Activated naive CD4-positive, alpha-beta T cell treated with anti-CD3 and anti-CD28 coated beads for 36 hours (primary cell): ENCODE measurements at places on chromosomes 2 and 18. TPM values are rescaled to one million over a fixed set of nuclear protein-coding genes. Genes with fewer than 3 reads are reported as not detected.

The NFE2L2 gene
- total RNA-seq, result 63.8 TPM

DNA sequence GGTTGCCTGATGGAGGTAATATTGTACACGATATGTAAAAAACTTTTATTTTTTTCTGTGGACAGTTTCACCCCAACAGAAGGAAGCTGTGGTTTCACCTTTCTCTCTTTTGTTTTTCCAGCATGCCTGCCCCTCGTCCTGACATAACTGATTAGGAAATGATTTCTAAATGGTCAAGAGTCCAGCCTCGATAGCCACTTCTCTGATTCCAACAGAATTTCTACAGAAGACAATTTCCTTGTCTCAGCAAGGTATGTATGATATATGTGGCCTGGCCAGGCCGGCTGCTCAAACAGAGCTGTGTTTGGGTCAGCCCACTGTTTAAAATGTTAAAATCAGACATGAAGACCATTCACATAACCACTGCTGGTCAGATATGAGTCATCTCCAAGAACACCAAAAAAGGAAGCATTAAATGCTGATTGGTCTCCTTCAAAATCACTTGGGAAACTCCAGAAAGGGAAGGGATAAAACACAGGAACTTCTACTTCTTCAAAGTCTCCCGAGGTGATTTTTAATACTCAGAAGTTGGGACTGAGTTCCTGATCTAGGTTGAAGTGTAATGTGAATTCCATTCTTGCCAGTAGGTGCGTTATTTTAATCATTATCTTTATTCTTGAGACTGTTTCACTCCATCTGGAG, 22.3 kb downstream of the ATP8B1 start:
- no peak overlapping the region for H3K27ac ChIP-seq
- DNase-seq, result no peak
- H3K27me3 ChIP-seq, result no peaks in the 10 kb centered on the region
- H3K4me3 ChIP-seq, result no peak overlapping the region

DNA sequence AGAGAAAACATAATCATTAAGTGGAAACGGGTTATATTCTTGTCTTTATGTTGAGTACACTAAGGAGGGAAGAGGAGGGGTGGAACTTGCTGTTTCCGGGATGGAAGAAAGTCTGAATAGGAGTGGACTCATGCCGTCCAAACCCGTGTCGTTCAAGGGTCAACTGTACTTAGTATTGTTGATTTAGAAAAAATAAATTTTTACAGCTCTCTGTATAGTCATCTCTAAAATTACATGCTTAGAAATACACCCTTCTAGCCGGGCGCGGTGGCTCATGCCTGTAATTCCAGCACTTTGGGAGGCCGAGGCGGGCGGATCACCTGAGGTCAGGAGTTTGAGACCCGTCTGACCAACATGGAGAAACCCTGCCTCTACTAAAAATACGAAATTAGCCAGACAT, 29.4 kb downstream of the RIF1 start:
- no peak overlapping the region for H3K27ac ChIP-seq
- H3K4me1 ChIP-seq, result peaks cover 2% of the 10 kb centered on the region
- H3K36me3 ChIP-seq, result peaks cover 44% of the 10 kb centered on the region
- DNase-seq, result no peak

DNA sequence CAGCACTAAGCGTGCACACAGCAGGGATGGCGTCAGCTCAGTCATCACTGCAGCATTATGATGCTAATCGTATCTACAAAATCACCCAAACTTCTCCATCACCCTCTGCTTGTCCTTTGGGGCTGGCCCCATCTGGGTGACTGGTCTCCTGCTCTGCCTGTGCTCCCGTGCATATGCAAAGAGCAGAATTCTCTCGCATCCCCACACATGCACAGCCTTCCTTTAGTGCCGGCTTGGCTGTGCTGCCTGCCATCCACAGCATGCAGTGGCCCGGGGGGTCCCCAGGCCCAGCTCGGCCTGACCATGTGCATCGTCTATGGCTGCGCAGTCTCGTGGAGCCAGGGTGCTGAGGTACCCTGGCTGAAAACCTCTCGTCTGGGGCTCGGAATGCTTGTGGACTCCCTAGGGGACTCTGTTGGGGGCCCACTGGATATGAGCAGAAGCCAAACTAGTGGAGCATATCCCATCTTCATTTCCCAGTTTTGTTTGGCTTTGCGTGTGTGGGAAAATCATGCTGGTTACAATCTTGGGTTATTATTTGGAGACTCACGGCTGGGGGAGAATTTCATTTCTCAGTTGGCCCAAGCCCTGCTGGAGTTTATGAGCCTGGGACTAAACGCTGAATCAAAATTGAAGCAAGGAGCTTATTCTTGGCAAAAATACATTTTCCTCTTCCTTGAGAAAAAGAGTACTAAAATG, 70.9 kb upstream of the HS6ST1 start:
- no peak for DNase-seq
- no peak overlapping the region for H3K27ac ChIP-seq
- H3K27me3 ChIP-seq, result no peaks in the 10 kb centered on the region
- H3K4me3 ChIP-seq, result no peak overlapping the region
- no peaks in the 10 kb centered on the region for H3K4me1 ChIP-seq
- H3K36me3 ChIP-seq, result no peaks in the 10 kb centered on the region

- H3K4me3 ChIP-seq, result no peak overlapping the region
- H3K36me3 ChIP-seq, result no peaks in the 10 kb centered on the region
- H3K4me1 ChIP-seq, result no peaks in the 10 kb centered on the region
- no peak overlapping the region for H3K27ac ChIP-seq
- H3K27me3 ChIP-seq, result no peaks in the 10 kb centered on the region
- no peak for DNase-seq
Measured at GRCh38 chr2:241465543-241465942, 42.8 kb downstream of the STK25 start.

DNA sequence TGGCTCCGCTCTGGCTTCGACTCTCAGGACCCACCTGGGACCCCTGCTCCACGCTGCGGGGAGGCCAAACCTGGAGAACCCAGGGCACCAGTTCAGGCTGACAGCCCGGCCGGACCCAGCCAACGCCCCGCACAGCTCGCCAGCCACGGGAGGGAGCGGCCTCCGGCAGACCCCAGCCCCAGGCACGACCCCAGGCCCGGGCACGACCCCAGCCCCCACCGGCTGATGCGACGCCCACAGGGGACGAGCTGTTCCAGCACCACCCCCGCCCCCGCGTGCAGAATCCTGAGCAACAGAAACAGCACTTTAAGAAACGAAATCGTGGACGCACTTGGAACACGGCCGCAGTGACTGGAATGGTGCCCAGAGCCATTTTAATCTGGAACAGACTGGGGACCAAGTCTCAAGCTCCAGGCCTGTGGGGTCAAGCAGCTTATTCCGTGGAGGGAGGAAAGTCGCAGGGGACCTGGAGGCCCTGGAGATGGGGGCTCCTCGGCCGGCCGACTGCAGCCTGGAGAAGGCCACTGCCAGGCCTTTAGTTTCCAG, 74.2 kb downstream of the MBP start:
- no peak overlapping the region for H3K27ac ChIP-seq
- DNase-seq, result no peak
- peaks cover 25% of the 10 kb centered on the region for H3K36me3 ChIP-seq
- no peaks in the 10 kb centered on the region for H3K27me3 ChIP-seq

The C2orf74 gene
- 12.6 TPM for total RNA-seq

The RAB17 gene
- not detected for total RNA-seq

DNA sequence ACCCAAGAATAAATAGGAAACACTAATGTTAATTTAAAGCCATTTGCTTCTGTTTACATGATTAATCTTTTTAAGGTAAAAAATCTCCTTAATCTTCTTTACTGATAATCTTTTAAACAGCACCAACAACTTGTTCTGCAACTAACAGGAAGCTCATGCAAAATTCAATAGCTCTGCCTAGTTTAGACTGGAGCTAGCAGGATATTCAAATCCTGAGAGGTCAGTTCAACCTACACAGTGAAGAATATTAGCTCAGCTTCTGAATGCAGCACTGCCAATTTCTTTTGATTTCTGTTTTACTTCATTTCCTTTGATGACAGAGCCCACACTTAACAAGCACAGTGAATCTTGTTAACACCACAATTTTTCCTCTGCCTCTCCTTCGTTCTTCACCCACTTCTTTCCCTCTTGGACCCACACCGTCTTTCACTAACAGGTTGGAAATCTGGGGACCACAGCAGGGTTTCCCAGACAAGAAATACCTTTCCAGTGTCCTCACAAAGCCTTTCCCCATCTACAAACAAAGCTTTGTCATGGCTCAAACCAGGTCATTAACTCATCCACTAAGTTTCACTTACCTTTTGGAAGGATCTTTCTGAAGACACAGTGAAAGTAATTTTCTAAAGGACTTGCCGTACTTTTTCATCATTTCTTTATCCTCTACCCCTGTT, 109.8 kb downstream of the STK39 start:
- H3K4me1 ChIP-seq, result peaks cover 15% of the 10 kb centered on the region
- peaks cover 30% of the 10 kb centered on the region for H3K36me3 ChIP-seq
- no peak overlapping the region for H3K4me3 ChIP-seq
- H3K27ac ChIP-seq, result peak overlapping the region; percentile 4
- no peaks in the 10 kb centered on the region for H3K27me3 ChIP-seq
- DNase-seq, result no peak

DNA sequence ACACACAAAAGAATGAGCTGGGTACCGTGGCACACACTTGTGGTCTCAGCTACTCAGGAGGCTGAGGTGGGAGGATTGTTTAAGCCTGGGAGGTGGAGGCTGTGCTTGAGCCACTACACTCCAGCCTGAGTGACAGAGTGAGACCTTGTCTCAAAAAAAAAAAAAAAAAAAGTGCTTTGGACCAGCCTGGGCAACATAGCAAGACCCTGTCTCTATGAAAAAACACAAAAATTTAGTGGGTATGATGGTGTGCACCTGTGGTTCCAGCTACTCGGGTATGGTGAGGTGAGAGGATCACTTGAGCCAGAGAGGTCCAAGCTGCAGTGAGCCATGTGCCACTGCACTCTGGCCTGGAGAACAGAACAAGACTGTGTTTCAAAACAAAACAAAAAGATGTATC, 10.4 kb downstream of the ZNF512 start:
- peaks cover 47% of the 10 kb centered on the region for H3K4me1 ChIP-seq
- DNase-seq, result no peak
- H3K27ac ChIP-seq, result no peak overlapping the region
- H3K36me3 ChIP-seq, result peaks cover 44% of the 10 kb centered on the region
- H3K27me3 ChIP-seq, result no peaks in the 10 kb centered on the region
- H3K4me3 ChIP-seq, result no peak overlapping the region

- H3K27me3 ChIP-seq, result peaks cover 3% of the 10 kb centered on the region
- H3K4me1 ChIP-seq, result peaks cover 4% of the 10 kb centered on the region
- no peak overlapping the region for H3K4me3 ChIP-seq
- DNase-seq, result no peak
Measured at GRCh38 chr2:2638547-2639220, 307.6 kb upstream of the MYT1L start.

GRCh38 chr2:55949613-55950012, 26.0 kb upstream of the EFEMP1 start:
- no peak overlapping the region for H3K27ac ChIP-seq
- no peaks in the 10 kb centered on the region for H3K36me3 ChIP-seq

The DSG3 gene
- not detected for total RNA-seq

GRCh38 chr18:9827793-9828505, 57.8 kb upstream of the TXNDC2 start:
- H3K4me1 ChIP-seq, result no peaks in the 10 kb centered on the region
- H3K27ac ChIP-seq, result no peak overlapping the region
- no peak overlapping the region for H3K4me3 ChIP-seq
- H3K36me3 ChIP-seq, result no peaks in the 10 kb centered on the region
- DNase-seq, result peak; percentile 23

GRCh38 chr2:213078686-213079085, 72.7 kb downstream of the IKZF2 start:
- peaks cover 3% of the 10 kb centered on the region for H3K4me1 ChIP-seq
- no peak overlapping the region for H3K4me3 ChIP-seq
- no peak overlapping the region for H3K27ac ChIP-seq

The RAPH1 gene
- 11.9 TPM for total RNA-seq

The TSN gene
- total RNA-seq, result 49.8 TPM

The CRYGC gene
- total RNA-seq, result not detected

GRCh38 chr2:45280794-45281193, 271.5 kb upstream of the SIX2 start:
- peaks cover 2% of the 10 kb centered on the region for H3K27me3 ChIP-seq
- no peaks in the 10 kb centered on the region for H3K4me1 ChIP-seq
- DNase-seq, result no peak
- H3K36me3 ChIP-seq, result no peaks in the 10 kb centered on the region

GRCh38 chr2:239199041-239199768, 201.6 kb downstream of the HDAC4 start:
- H3K27me3 ChIP-seq, result no peaks in the 10 kb centered on the region
- peaks cover 29% of the 10 kb centered on the region for H3K4me1 ChIP-seq
- H3K36me3 ChIP-seq, result peaks cover 8% of the 10 kb centered on the region
- H3K27ac ChIP-seq, result no peak overlapping the region

GRCh38 chr2:68521037-68521436, 53.7 kb downstream of the APLF start:
- no peak overlapping the region for H3K27ac ChIP-seq
- no peaks in the 10 kb centered on the region for H3K4me1 ChIP-seq
- no peak for DNase-seq
- no peak overlapping the region for H3K4me3 ChIP-seq
- peaks cover 3% of the 10 kb centered on the region for H3K36me3 ChIP-seq
- no peaks in the 10 kb centered on the region for H3K27me3 ChIP-seq

DNA sequence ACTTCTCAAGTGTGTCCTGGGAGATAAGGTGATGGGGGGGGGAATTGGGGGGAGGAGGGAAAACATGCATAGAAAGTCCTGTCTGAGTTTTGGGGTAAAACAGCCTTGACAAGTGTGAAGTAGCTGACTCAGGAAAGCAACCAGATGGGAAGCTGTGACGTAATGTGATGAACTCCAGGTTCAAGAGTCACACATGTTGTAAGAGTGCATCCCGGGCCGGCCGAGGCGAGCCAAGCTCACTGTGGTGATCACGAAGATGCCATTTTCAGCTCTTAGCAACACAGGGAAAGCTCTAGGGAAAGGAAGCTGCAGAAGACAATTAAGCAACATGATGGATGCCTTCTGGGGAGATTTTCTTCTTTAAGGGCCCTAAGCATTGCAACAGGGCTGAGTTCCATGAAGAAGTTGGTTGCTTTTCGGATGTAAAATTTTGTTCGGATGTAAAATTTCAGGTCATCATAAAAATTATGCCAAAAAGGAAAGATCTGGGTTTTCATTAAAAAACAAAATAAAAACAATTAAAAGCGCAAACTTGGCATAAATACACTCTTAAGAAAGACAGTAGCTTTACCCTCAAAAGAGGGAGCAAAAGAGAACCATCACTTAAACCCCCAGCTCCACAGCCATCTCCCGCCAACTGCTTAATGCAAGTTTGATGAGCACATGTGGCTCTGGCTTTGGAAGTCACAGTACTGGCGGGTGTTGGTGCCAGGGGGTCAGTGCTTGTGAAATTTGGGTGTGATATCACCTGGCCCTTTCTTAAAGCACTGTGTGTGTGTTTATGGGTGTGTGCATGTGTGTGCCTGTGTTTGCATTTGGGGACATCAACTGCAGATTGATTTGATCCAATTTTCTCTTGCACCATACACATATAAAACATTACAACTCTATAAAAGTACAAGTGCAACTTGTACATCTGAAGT, 19.1 kb downstream of the SERTAD2 start:
- peaks cover 15% of the 10 kb centered on the region for H3K36me3 ChIP-seq
- no peak overlapping the region for H3K4me3 ChIP-seq
- no peak for DNase-seq
- no peaks in the 10 kb centered on the region for H3K27me3 ChIP-seq
- peaks cover 34% of the 10 kb centered on the region for H3K4me1 ChIP-seq

GRCh38 chr2:10211844-10212422, 89.4 kb downstream of the RRM2 start:
- H3K4me1 ChIP-seq, result no peaks in the 10 kb centered on the region
- peaks cover 3% of the 10 kb centered on the region for H3K36me3 ChIP-seq

The SLC9A2 gene
- total RNA-seq, result 0.07 TPM
